ENCODE measurements at places on chromosomes 13 and 19.

DNA sequence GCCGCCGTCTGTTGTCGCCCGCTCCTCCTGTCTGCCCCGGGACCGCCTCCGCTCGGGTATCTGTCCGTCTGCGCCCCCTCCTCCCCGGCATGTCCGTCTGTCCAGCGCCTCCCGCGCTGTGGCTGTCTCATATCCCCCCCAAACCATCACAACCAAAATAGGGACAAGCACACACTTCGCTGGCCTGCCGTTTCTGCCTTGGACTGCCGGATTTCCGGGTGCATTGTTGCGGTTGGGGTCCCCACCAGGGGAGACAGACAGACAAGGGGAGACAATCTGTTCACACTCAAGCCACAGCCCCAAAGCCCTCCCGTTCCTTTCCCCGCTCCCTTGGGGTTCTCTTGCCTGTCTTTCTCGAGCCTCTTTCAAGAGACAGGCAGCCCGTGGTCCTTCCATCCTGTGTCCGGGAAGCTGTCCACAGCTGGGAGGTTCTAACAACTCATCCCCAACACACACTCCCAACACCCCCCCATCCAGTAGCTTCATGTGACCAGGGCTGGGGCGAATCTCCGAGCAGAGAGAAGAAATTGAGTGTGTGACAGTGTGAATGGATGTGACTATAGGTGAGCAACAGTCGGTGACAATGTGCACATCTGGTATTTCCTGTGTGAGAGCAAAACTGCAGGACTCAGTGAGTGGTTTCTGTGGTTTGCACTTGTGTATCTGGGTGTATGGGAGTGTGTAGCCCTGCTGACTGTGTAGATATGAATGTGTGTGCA is 16.5 kb upstream of the FOSB start:
- peak; percentile 45 for DNase-seq

- DNase-seq: no peak
Observed at GRCh38 chr13:27347211-27347772, 76.7 kb downstream of the RASL11A start.

DNA sequence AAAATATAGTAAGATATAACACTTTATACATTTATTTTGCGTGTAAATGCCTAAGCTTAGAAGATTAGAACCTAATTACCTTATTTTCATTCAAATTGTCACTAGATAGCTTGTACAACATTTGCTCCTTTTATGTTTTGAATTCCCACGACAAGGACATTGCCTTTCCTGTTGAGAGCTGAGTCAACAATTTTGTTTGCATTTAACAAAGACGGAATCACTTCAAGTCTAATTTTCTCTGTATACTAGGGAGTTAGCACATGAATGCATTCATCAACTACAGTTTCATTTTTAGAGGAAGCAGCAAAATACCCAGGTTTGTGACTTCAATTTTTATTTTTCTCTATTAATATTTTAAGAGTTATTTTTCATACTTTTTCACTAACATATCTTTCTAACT is 48.7 kb upstream of the PCCA start:
- no peak for DNase-seq

- no peak for DNase-seq
Observed at GRCh38 chr13:75521956-75522355, 15.7 kb downstream of the COMMD6 start.

DNA sequence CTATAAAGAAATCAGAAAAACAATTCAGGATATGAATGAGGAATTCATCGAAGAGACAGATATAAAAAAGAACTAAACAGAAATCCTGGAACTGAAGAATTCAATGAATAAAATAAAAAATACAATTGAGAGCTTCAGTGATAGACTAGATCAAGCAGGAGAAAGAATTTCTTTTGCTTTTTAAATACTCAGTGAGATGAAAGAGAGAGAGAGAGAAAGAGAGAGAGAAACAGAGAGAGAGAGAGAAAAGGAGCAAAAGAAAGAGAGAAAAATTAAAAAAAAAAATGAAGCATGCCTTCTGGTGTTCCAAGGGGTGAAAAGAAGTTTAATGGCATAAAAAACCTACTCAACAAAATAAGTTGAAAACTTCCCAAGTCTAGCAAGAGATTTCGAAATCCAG is 22.0 kb upstream of the SLC7A9 start:
- no peak for DNase-seq

- no peak for DNase-seq
Observed at GRCh38 chr13:45257638-45258333, 56.9 kb upstream of the KCTD4 start.

DNA sequence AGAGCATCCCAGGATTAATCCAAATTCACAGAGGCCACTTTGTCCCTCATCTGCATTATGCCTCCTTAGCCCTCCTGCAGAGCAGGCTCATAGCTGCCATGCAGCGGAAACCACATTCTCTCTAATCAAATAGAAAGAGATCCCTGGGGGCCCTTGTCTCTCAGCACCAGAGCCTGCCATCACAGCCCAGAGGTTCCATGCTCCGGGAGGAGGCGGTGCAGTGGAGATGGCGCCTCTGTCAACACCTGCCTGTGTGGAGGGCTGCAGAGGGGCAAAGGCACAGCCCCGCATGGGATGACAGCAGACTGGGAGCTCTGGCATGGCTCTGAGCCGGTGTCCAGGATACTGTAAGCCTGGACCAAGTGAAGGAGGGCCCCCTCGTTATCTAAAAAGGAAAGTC is 111.3 kb downstream of the SLC7A1 start:
- DNase-seq: no peak

GRCh38 chr19:4036576-4037300 is 29.2 kb downstream of the PIAS4 start:
- DNase-seq: no peak

DNA sequence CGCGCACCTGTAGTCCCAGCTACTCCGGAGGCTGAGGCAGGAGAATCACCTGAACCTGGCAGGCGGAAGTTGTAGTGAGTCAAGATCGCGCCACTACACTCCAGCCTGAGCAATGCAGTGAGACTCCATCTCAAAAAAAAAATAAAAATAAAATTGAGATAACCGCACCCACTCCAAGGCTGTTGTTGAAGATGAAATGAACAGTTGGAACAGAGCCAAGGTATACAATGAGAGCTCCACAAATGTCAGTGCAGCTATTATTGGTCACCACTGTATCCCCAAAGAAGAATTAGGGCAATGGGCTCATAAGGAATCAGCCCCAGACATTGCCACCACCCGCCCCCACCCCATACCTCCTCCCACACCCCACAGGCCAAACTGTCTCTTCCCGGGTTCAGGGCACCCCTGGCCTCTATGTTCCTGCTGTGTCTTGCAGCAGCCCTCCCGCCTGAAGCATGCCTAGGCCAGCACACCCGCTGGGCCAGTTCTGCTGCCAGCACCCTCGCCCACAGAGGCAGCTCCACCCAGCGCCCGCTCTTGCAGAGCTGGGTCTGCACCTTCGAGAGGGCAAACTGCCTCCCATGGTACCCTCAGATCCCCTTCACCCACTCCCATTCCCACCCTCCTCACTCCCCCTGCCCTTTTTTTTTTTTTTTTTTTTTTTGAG is 3.5 kb upstream of the S1PR5 start:
- DNase-seq: no peak

DNA sequence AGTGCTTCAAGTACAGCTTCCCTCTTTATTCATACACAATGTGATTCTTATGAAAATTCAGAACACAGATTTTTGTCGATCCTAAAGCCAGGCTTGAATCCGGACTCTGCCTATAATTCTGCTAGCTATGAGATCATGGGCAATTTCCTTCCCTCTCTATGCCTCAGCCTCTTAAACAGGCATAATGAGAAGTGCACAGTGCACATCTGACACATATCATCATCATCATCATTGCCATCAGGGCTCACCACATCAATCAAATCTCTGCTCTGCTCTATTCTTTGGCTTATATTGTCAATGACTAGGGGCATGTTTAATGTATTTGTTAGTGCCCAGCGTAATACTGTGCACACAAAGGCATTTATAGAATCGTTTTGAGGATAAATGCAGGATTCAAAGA is 269.1 kb downstream of the ABCC4 start:
- no peak for DNase-seq

- DNase-seq: no peak
Observed at GRCh38 chr19:45150751-45151281, 10.0 kb downstream of the NKPD1 start.

DNA sequence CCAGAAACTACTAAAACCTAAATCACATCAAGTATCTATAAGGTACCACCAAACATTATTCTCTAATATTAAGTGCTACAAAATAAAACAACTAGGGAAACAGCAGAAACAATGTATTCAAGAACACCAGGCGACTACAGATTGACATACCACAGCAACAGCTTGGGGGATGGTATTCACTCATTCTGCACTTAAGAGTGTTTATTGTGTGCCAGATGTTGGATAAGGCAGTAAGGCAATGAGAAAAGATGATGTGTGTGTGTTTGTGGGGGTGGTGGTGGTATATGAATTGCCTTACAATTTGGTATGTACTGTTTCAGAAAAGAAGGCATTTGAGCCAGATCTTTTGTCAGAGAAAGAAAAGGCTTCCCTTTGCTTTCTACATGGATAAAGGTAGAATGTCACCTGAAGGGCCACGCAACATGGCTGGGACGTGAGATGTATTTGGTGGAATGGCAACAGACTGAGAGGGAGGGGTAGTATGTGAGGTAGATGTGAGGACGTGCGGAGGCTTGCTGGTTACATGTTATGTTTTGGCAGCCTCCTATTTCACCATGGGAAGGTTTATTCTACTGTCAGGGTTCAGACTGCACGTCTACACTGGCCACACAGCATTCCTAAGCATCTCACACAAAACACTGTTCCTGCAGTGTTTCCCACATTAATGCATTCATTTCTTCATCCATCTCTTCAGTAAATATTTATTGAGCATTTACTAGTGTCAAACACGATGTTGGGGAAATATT is 300.7 kb downstream of the KLF12 start:
- no peak for DNase-seq

GRCh38 chr13:37179645-37180044 is 74.2 kb upstream of the CSNK1A1L start:
- DNase-seq: no peak

DNA sequence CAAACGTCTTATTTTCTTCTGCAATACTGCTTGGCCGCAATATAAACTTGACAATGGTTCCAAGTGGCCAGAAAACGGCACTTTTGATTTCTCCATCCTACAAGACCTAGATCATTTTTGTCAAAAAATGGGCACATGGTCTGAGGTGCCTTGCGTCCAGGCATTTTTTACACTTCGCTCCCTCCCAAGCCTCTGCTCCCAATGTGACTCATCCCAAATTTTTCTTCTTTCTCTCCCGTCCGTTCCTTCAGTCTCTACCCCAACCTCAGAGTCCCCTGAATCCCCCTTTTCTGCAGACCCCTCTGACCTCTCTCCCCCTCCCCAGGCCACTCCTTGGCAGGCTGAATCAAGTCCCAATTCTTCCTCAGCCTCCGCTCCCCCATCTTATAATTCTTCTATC is 14.3 kb upstream of the OR10H1 start:
- no peak for DNase-seq

Data from T-helper 17 cell (primary cell).